ENCODE measurements at places on chromosomes 13 and 19.

DNA sequence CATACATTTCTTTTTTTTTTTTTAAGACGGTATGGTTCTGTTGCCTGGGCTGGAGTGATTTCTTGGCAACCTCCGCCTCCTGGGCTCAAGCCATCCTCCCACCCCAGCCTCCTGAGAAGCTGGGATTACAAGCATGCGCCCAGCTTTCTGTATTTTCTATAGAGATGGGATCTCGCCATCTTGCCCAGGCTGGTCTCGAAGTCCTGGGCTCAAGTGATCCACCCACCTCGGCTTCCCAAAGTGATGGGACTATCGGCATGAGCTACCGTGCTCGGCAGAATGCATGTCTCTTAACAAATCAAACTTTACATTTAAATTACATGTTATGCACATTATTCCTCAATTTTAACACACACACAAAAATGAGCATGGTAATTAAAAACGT, 1.2 kb downstream of the NDUFA13 start:
- DNase-seq, result no peak

DNA sequence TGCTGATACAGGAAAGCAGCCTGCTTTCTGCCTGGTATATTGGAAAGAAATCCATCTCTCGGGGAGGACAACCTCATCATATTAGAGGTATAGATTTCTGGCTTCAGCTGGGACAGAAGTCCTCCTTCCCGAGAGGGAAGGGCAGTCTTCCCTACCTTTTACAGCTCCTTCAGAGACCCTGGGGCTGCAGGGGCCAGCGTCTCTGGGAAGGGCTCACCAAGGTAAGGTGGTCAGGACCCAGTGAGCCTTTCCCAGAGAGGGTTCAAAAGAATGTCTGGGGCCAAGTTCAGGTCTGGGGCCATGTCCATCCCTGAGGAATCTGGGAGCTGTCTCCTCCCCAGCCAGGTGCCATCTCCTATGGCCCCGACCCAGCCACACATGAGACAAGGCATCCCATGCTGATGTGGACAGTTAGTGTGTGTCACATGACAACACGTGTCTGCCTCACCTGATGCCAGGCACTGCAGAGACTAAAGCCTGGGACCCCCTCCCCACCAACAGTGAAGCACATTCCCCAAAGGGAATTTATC, 136.4 kb downstream of the URI1 start:
- DNase-seq, result no peak

GRCh38 chr19:6020166-6020882, 42.4 kb upstream of the RANBP3 start:
- DNase-seq, result no peak

GRCh38 chr13:111493468-111493867, 173.0 kb downstream of the TEX29 start:
- no peak for DNase-seq

GRCh38 chr19:2291185-2291751, 9.3 kb upstream of the PEAK3 start:
- DNase-seq, result no peak

GRCh38 chr13:80361883-80362327, 21.0 kb upstream of the SPRY2 start:
- DNase-seq, result no peak

DNA sequence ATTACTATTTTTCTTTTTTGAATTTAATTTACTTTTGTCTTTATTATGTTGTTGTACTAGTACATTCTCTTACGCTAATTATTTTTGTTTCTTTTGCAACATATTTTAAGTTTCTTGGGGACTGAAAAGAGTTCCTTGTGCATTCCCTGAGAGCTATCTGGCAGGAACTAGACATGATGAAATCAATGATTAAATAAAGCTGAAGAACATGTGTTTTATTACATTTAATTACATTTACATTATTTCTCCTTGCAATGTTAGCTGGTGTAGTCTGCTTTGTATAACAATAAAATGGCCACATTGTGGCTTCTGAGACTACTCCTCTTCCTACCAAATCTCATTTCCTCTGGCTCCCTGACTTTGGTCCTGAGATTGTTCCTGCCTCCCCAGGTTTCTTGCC, 244.9 kb downstream of the NDFIP2 start:
- DNase-seq, result no peak

DNA sequence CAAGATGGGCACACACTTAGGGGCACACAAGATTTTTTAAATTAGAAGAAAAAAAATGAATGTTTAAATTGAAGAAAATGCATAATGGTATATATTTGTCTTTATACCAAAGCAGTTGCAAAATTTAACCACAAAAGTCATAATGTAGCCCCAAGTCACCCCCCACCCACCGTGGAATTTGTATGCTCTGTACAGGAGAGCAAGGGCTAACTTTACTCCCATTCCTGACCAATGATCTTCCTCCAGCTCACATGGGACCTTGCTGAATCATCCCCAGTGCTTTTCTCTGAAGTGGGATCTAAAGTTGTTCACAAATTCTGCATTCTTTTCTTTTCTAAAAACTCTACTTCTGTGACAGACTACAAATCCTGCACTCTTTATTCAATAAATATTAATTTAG, 597.0 kb downstream of the UQCRFS1 start:
- no peak for DNase-seq

GRCh38 chr13:38376546-38376945, 26.9 kb downstream of the UFM1 start:
- DNase-seq, result no peak

GRCh38 chr19:1465191-1466016, 13.6 kb downstream of the C19orf25 start:
- DNase-seq, result no peak

GRCh38 chr13:21016487-21016886, 44.9 kb downstream of the LATS2 start:
- DNase-seq, result no peak

- DNase-seq, result no peak
Measured at GRCh38 chr19:38307597-38307996, 3.5 kb downstream of the C19orf33 start.

DNA sequence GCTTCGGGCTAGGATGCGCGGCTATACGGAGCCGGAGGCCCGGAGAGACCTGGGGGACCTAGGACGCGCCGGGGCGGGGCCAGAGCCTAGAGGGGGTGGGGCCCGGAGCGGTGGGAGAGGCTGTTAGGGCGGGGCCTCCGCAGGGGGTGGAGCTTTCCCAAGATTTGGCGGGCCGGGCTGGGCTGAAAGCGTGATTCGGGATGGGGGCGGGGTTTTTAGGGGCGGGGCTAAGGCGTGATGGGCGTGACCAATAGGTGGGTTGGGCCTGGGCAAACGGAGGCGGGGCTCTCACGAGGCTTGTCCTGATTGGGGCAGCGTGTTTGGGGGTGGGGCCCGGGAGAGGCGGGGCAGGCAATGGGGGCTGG, 439 bp downstream of the RAB11B start:
- peak; percentile 99 for DNase-seq

- DNase-seq, result no peak
Measured at GRCh38 chr13:106589716-106590115, 21.8 kb upstream of the ARGLU1 start.

GRCh38 chr13:49908637-49909036, 27.5 kb downstream of the SPRYD7 start:
- DNase-seq, result no peak

- DNase-seq, result no peak
Measured at GRCh38 chr19:43408043-43408442, 6.6 kb upstream of the TEX101 start.

GRCh38 chr13:67156723-67157060, 73.4 kb downstream of the PCDH9 start:
- no peak for DNase-seq

DNA sequence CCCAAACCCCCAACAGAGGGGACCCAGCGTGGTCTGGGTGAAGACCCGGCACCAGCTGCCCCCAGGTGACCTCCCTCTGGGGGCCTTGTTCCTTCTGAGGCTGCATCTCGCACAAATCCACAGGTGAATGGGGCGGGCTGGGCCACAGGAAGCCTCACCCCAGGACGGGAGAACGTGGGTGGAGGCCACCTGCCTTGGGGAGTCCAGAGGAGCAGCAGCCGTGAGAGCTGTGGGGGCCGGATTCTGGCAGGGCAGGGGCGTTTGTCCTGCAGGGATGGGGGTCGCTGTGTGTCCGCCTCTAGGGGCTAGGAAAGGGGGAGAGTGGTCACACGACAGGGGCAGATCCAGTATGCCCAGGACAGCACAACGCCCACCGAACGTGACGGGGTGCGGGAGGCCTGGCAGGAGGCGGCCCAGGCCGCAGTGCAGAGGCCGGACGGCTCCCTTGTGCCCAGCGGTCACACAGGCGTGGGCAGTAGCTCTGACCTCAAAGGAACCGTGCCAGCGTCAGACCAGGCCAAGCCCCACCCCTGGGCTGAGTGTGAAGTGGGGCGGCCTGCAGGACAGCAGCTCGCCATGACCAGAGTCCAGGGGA, 6.7 kb downstream of the POLR2E start:
- no peak for DNase-seq

DNA sequence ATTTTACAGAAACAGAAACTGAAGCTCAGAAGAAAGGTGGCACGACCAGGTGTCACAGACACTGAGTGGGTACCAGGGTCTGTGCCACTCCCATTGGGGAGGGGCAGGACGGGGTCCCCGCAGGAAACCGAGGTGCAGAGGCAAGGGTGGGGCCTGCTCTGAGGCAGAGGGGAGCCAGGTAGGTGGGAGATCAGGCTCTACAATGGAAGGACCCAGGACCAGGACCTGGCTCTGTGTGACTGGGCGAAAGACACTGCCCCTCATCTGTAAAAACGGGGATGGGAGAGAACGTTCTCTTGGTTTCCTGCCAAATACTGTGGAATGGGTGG, 2.8 kb downstream of the PTGIR start:
- DNase-seq, result no peak

- DNase-seq, result no peak
Measured at GRCh38 chr13:59689057-59689456, 474.7 kb downstream of the DIAPH3 start.

- no peak for DNase-seq
Measured at GRCh38 chr13:25966086-25966485, 85.7 kb downstream of the SHISA2 start.

DNA sequence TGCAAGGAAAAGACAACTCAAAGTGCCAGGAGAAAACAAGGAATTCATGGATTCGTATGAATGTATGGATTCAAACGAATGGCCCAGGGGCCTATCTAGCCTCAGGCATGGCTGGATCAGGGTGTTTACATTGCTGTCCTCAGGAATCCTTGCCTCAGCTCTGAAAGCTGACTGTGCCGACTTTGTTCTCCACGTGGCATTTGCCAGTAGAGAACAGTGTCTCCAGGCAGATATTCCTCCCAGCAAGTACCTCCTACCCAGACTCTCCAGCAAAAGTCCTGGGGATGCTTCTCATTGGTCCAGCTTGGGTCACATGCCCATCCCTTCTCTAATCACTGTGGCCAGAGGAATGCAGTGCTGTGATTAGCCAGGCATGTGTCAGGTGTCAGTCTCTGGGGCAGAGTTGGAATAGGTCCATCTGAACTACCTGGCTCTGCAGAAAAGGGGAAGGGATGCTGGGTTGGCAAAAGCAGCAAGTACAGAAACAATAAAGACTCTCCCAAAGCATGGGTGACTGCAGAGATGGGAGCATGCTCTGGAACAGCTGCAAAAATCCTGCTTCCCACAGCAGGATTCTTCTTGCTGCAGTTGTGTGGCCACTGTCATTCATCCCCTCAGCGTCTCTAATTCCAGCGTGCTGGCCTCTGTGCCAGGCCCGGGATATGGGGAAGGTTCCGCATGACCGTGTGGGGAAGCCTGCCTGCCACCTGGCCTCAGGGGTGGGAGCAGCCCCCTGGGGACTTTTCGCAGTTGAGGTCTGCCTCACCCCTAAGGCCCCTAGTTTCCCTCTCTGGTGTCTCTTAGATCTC, 30.0 kb downstream of the CCNE1 start:
- no peak for DNase-seq

GRCh38 chr13:23449398-23450162, 16.1 kb upstream of the SACS start:
- no peak for DNase-seq

DNA sequence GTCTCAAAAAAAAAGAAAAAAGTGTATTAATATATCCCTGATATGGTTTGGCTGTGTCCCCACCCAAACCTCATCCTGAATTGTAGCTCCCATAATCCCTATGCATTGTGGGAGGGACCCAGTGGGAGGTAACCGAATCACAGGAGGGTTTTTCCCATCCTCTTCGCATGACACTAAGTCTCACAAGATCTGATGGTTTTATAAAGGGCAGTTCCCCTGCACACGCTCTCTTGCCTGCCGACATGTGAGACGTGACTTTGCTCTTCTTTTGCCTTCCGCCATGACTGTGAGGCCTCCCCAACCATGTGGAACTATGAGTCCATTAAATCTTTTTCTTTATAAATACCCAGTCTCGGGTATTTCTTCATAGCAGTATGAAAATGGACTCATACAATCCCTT, 17.7 kb downstream of the STK24 start:
- no peak for DNase-seq

DNA sequence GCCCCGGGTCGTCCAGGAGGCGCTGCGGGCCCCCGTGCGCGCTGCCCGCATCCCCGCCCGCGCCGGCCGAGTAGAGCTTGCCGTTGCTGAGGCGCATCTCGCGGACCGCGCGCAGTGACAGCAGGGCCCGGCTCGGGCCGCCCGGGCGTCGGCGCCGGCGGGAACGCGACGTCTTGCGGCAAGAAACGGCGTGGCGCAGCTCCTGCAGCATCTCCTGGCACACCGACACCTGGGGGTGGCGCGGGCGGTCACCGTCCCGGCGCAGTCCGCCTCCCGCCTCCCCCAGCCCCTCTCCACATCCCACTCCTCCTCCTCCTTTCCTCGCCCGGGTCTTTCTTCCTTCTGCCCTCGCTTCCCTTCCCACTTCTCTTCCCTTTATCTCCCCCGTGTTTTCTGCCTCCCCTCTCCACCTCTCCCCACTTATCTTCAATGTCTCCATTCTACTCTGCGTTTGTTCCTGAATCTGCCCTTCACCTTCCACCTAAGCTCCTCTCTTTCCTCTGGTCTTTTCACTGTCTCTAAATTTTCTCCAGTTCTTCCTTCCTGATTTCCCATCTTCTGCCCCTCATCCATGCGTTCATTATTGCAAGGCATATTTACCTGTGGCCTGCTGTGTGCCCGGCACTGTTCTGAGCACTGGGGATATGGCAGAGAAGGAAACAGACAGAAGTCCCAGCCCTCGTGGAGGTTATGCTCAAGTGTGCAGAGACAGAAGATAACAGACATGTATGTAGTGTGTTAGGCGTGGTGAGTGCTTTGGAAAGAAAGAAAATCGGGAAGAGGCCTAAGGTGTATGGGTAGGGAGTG, 5.2 kb upstream of the ATP1A3 start:
- DNase-seq, result no peak

GRCh38 chr19:46624958-46625661, at the start of gene PTGIR:
PTGIR (minus strand) TSS chr19:46625089; CDS start chr19:46624225, 864 bp downstream.
- no peak for DNase-seq

DNA sequence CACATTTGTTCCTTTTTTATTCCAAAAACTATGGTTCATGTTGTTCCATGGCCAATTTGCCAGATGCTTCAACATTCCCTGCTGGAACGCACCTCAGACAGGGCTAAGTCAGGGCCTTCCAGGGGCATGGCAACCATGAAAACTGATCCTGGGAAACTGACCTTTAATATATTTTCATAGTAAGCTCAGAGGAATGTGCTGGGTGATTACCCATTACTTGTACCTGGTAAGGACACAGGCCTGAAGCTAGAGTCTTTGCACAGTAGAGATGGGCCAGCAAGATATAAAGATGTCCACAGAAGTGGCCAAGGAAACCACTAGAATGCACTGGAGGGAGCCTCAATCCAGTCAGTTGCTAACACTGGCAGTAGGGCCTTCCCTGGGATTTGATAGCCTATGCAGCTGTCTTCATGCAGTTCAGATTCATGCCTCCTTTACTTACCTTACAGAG, 353.1 kb downstream of the ENOX1 start:
- DNase-seq, result no peak
